Fibroblast of villous mesenchyme (primary cell): ENCODE measurements at places on chromosomes 1 and 21. TPM values are rescaled to one million over a fixed set of nuclear protein-coding genes. Genes with fewer than 3 reads are reported as not detected.

RGS16 gene
- total RNA-seq: 0.32 and 1.3 TPM in 2 replicates

DNA sequence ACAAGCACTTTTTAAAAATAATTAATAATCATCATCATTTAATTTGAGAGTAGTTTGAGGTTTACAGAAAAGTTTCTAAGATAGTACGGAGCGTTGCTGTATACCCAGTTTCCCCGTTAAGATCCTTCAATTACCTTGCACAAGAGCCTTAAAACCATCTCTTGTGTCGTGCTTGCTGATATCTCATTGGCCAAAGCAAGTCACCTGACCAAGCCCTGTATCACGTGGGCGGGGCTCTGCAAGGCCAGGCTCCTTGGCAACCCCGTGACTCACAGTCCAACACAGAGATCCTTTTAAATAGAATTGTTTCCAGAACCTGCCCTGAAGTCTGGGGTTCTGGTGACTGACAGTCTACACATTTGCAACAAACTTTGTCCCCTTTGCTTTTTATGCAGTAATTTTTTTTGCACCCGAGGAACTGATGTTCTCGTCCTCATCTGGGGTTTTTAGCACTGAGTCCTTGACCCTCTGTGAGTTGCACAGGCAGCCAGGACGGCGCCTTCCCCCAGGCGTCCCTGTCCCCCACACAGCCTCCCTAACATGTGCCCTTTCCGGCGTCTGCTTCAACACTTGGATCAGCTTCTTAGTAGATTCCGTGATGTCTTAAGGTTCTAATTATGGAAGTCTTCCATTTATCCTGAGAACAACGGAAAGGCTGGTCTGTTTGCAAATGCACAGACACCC is 183.3 kb upstream of the TMEM51 start:
- DNase-seq: peak; percentile 87

DNA sequence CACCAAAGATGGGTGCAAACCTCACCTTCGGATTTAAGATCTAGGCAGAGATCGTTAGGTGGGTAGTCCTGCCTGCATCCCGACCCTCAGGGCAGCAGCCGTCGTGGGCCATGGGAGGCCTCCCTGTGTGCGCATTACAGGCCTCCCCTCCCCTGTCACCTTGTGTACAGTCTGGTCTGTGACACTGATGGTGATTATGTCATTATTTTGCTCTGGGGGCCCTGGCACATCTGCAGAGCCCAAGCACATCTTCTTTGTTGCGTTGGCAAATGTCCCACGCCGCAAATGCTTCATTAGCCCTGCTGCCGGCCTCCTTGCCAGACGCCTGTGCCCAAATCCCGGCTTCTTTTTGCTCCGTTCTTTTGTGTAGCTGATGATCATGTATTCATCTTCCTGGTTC is 31.7 kb downstream of the PROX1 start:
- DNase-seq: no peak

GRCh38 chr21:31410499-31411131 is 66.6 kb upstream of the TIAM1 start:
- no peak for DNase-seq

SYNC gene
- 56.0 and 72.5 TPM in 2 replicates for total RNA-seq

DNA sequence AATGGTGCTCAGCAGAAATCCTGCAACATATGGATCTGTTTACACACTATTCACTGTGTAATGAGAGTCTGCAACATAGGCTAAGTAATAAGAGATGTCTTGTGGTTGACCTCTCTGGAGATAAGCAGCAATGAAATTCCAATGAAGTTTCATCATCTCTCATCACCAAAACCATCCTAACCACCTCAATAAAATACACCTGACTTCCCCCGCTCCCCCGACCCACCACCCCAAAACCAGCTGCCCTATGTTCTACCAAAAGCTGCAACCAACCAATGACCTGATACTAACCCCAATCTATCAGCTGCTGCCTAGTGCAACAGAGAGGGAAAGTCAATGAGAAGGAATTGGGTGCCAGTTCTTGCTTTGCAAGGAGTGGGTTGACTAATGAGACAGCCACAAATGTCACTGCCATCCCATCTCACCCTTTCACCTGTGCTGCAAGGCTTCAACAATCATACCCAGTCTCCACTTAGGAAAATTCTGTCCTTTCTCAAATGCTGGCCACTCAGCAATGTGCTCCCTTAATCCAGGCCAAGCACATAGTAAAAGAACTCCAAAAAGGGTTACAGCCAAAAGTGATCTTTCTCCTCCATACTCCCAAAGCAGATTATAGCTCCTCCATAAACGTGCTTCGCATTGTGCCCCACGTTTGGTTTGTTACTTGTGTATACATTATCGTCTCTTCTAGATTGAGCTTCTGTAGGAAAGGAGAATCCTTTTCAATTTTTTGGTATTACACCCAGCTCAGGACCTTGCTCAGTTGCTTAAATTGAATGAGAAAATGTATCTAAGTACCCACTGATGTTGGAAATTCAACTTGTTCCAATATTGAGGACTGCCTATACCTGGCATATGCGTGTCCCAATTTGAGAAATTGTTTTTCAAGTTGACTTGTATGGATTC is 29.0 kb downstream of the MRPL39 start:
- peak; percentile 49 for DNase-seq

GRCh38 chr1:31529999-31530684 is 46.2 kb upstream of the TINAGL1 start:
- no peak for DNase-seq

GRCh38 chr1:205601205-205601604 is 30.6 kb downstream of the ELK4 start:
- no peak for DNase-seq

GRCh38 chr1:15858672-15859372 is 11.3 kb downstream of the SPEN start:
- no peak for DNase-seq

GRCh38 chr21:37370152-37371040 is 3.8 kb downstream of the DYRK1A start:
- DNase-seq: peak; percentile 90
